Glomerular endothelial cell (primary cell): ENCODE measurements at places on chromosomes 6 and 20. TPM values are rescaled to one million over a fixed set of nuclear protein-coding genes. Genes with fewer than 3 reads are reported as not detected.

NANP gene
- 7.6 and 8.8 TPM in 2 replicates for total RNA-seq

SLC13A3 gene
- total RNA-seq = 0.10 and 0.47 TPM in 2 replicates

ENTPD6 gene
- total RNA-seq = 46.3 and 57.7 TPM in 2 replicates

SEL1L2 gene
- total RNA-seq = not detected in 2 replicates

MACROD2 gene
- total RNA-seq = 0.58 and 0.76 TPM in 2 replicates

VTA1 gene
- total RNA-seq = 37.7 and 50.2 TPM in 2 replicates

GMNN gene
- 8.7 and 20.0 TPM in 2 replicates for total RNA-seq

CEBPB gene
- total RNA-seq = 19.0 and 19.6 TPM in 2 replicates

GNMT gene
- not detected in 2 replicates for total RNA-seq

SNAP91 gene
- total RNA-seq = 0.23 TPM in 1 of 2 replicates, not detected in the other

FOXF2 gene
- not detected in 2 replicates for total RNA-seq

BHLHE23 gene
- not detected in 2 replicates for total RNA-seq

TRIM40 gene
- total RNA-seq = not detected in 2 replicates

CBFA2T2 gene
- 11.1 and 14.9 TPM in 2 replicates for total RNA-seq

ELOVL2 gene
- not detected in 2 replicates for total RNA-seq

UBD gene
- 9.2 and 52.4 TPM in 2 replicates for total RNA-seq

LINC00237 gene
- not detected in 2 replicates for total RNA-seq

PRSS16 gene
- 0.05 TPM in 1 of 2 replicates, not detected in the other for total RNA-seq

TBCC gene
- 33.2 and 36.2 TPM in 2 replicates for total RNA-seq

TNFRSF21 gene
- 83.1 and 98.9 TPM in 2 replicates for total RNA-seq

DDX43 gene
- total RNA-seq = 1.2 TPM in 1 of 2 replicates, not detected in the other

OR2J3 gene
- total RNA-seq = not detected in 2 replicates

DUSP15 gene
- 0.48 and 0.64 TPM in 2 replicates for total RNA-seq

ZNF341 gene
- total RNA-seq = 2.6 and 4.3 TPM in 2 replicates

DEFB124 gene
- not detected in 2 replicates for total RNA-seq

STX7 gene
- 27.5 and 30.0 TPM in 2 replicates for total RNA-seq

EPB41L1 gene
- 26.0 and 33.9 TPM in 2 replicates for total RNA-seq

METTL24 gene
- 0.82 TPM in 1 of 2 replicates, not detected in the other for total RNA-seq

DSTN gene
- total RNA-seq = 286 and 331 TPM in 2 replicates

TIAM2 gene
- total RNA-seq = 8.9 and 10.4 TPM in 2 replicates

LPA gene
- total RNA-seq = not detected in 2 replicates

MICB gene
- total RNA-seq = 14.5 and 19.1 TPM in 2 replicates

SLC2A10 gene
- 10.8 and 20.6 TPM in 2 replicates for total RNA-seq

ROS1 gene
- total RNA-seq = 0.06 TPM in 1 of 2 replicates, not detected in the other

SLC39A7 gene
- total RNA-seq = 124 and 143 TPM in 2 replicates

C2 gene
- not detected in 2 replicates for total RNA-seq

FUT9 gene
- 0.15 TPM in 1 of 2 replicates, not detected in the other for total RNA-seq

IP6K3 gene
- not detected in 2 replicates for total RNA-seq

HEY2 gene
- 0.34 and 1.7 TPM in 2 replicates for total RNA-seq

OPRM1 gene
- total RNA-seq = not detected in 2 replicates

KCNG1 gene
- total RNA-seq = 11.5 and 23.2 TPM in 2 replicates

CASS4 gene
- not detected in 2 replicates for total RNA-seq

MOXD1 gene
- 5.5 and 7.5 TPM in 2 replicates for total RNA-seq
